Smooth muscle cell of trachea (primary cell): ENCODE measurements at places on chromosomes 3 and 15. TPM values are rescaled to one million over a fixed set of nuclear protein-coding genes. Genes with fewer than 3 reads are reported as not detected.

The CHRM5 gene
- total RNA-seq: under 0.01 and 0.15 TPM in 2 replicates

The ATP13A3 gene
- total RNA-seq: 292 and 419 TPM in 2 replicates

The CACNA2D3 gene
- total RNA-seq: under 0.01 and 0.15 TPM in 2 replicates

The SPTBN5 gene
- 0.29 and 0.83 TPM in 2 replicates for total RNA-seq

The AHSG gene
- total RNA-seq: not detected in 2 replicates

The ZNF770 gene
- 30.7 and 32.9 TPM in 2 replicates for total RNA-seq

The HOMER2 gene
- 7.3 and 12.9 TPM in 2 replicates for total RNA-seq

The PRR20G gene
- total RNA-seq: not detected in 2 replicates

The HYAL1 gene
- 4.2 and 6.1 TPM in 2 replicates for total RNA-seq

The EIF3J gene
- total RNA-seq: 25.3 and 33.7 TPM in 2 replicates

The SNTN gene
- not detected in 2 replicates for total RNA-seq

The HHATL gene
- not detected in 2 replicates for total RNA-seq

The MEIS2 gene
- total RNA-seq: 51.1 and 60.0 TPM in 2 replicates

The MAGEF1 gene
- total RNA-seq: 15.7 and 20.9 TPM in 2 replicates

The SLCO2A1 gene
- total RNA-seq: not detected in 2 replicates
